ENCODE measurements at places on chromosomes 6 and 20. TPM values are rescaled to one million over a fixed set of nuclear protein-coding genes. Genes with fewer than 3 reads are reported as not detected.

Gene GRM1
- total RNA-seq = 0.16 TPM

Gene IL17A
- not detected for total RNA-seq

Gene CDSN
- total RNA-seq = not detected

Gene RPS6KA2
- 106 TPM for total RNA-seq

Gene CLVS2
- not detected for total RNA-seq

Gene CNR1
- total RNA-seq = not detected
